ENCODE measurements at places on chromosomes 1 and 21.

DNA sequence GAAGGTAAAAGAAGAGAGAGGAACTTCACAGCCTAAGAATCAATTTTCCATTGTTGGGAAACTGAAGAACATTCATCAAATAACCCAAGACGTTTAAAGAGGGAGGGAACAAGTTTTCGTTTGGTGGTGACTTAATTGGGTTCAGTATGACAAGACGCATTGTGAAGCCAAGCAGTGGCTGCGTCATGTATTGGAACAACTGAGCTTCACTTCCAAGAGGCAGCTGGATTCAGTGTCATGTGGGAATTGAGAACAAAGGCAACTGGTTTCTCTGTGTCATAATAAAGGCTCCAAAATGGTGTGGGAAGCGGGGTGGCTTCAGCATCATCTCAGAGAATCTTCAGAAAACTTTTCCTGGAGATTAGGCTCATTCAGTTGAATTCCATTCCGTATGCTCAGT is 29.8 kb upstream of the RC3H1 start:
- no peak for DNase-seq

GRCh38 chr1:175449306-175449705 is 256.7 kb upstream of the KIAA0040 start:
- no peak for DNase-seq

DNA sequence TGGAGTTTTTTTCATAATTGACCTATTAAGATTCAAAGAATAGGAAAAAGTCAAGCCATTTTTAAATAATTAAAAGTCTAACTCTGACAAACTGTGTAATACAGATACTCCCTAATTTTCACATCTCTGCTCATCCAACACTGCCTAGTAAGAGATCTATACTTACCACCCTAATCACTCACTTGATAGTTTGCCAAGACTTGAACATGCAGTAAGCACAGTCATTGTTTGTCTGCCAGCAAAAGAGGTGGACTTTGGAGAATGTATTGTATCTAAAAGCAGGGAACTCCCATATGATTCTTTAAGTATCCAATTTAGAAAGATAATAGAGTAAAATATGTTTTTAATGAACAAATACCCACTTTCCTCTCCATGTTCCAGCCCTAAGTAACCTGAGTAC is 15.5 kb downstream of the TMEM59 start:
- DNase-seq = no peak

GRCh38 chr21:19507682-19508260 is 1104.2 kb upstream of the TMPRSS15 start:
- no peak for DNase-seq

GRCh38 chr1:92217721-92218120 is at the start of gene C1orf146:
Gene C1orf146 (plus strand): TSS chr1:92217915. CDS start chr1:92231421, 13,506 bp downstream.
- DNase-seq = no peak

- no peak for DNase-seq
These were observed 287.1 kb upstream of the ADGRL4 start for GRCh38 chr1:79293611-79294010.

GRCh38 chr1:200652378-200652777 is 17.3 kb downstream of the DDX59 start:
- no peak for DNase-seq

DNA sequence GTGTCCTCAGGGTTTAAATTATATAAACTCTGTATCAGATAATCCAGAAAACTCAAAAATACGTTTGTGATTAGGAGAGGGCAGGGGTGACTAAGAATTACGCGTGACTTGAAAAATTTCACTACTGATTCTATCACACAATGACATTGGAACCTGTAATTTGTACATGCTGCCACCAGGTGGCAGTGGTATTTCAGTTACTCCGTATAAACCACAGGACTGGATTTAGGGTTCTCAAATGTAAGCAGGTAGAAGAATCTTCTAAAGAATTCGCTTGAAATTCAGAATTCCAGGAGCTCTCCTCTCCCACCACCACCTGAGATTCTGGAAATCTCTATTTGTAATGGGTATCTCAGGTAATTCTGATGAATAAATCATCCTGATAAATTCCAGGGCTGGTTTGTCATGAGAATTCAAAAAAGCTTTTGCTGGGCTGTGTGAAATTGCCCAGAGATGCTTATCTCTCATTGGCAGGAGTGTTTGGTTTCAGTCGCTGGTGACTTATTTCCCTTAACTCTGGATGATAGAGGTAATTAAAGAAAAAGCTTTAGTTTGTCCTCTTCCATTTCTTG is 1.7 kb upstream of the KRTAP7-1 start:
- no peak for DNase-seq

- DNase-seq = no peak
These were observed 43.5 kb upstream of the SDC3 start for GRCh38 chr1:30952098-30952497.

GRCh38 chr1:83554174-83554573 is 444.8 kb downstream of the TTLL7 start:
- no peak for DNase-seq

DNA sequence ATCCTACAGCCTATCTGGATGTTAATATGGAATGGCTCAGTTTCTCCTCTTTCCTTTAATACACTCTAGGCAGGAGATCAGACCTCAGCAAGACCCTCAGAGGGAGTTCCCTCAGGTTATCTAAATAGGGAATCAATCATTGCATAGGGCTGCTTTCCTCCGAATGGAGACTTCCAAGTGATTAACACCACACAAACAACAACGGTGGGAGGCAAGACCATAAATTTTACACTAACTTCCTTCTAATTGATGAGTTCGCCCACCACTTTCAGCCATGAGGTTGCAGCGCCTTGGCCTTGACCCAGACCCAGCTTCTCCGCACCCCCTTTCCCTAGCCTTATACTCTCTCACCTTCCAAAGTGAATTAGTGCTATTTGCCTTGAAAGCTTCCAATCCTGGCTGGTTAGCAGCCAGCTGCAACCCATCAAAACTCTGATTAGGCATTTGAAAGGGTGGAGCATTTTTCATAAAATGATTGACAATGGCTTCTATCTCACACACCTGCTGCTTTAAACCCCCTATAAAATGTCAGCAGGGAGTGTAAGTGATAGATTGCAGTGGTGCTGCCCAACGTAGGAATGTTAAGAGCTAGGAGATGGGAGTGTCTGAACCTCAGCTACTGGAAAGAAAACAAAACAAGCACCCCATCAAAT is 534.9 kb upstream of the USP24 start:
- DNase-seq = no peak
